A172 (cell line): ENCODE measurements at places on chromosomes 11 and 22.
A peak's percentile ranks its signal among the peaks of the same experiment; 100 is the strongest.

- peak; percentile 83 for DNase-seq
These were observed at the start of gene ADM for GRCh38 chr11:10304495-10305261. Gene ADM (plus strand): TSS chr11:10305073. CDS start chr11:10305701, 628 bp downstream.

- no peak for DNase-seq
These were observed 248.8 kb downstream of the TBC1D22A start for GRCh38 chr22:47011131-47011858.

- no peak for DNase-seq
These were observed 85.4 kb downstream of the TTC28 start for GRCh38 chr22:28594076-28594796.

GRCh38 chr11:20639688-20640087 lies 29.7 kb upstream of the NELL1 start:
- no peak for DNase-seq

GRCh38 chr22:45602004-45602733 lies 69.5 kb upstream of the ATXN10 start:
- no peak for DNase-seq

DNA sequence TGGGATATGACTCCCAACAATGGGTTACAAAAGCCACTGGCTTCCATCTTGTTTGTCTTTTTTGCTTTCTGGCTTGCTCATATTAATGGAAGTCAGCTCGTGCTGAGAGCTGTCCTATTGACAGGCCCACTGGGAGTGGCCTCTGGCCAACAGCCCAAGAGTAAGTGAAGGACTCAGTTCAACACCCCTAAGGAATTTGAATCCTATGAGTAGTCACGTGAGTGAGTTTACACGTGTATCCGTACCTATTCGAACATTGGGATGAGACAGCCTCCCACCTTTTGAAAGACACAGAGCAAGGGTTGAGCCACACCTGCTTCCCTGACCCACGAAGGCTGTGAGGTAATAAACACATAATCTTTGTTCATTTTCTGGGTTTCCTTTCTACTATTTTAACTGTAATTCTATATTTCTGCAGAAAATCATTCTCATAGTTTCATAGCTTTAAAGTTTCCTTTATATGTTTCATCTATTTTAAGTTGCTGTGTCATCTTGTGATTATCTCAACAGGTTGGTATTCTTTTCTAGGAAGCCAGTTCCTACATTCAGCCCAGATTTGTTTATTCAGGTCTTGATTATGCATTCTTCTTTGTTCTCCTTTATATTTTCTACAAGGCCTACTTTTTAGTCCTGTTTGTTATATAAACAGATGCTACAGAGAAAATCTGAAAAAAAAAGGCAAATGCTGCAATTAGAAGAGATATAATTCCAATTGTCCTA lies 802.3 kb downstream of the CNTN5 start:
- peak; percentile 3 for DNase-seq

GRCh38 chr22:48654492-48654891 lies 1173.2 kb downstream of the BRD1 start:
- peak; percentile 51 for DNase-seq

- DNase-seq: no peak
These were observed 28.1 kb upstream of the RTL6 start for GRCh38 chr22:44525941-44526778.

DNA sequence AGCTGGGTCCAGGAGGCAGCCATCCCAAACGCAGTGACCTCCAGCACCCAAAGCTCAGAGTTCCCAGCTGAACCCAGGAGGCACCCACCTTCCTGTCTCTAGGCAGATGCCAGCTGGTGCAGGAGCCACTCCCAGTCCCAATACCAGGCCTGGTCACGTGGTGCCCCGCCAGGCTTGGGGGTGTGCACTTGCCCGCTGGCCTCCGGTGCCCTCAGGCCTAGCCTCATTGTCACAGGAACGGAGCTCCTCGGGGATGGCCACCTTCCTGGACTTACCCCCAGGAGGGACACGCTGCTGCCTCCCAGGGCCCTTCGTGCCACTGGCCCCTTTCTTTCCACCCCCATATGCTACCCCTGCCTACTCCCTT lies 4.6 kb downstream of the BID start:
- DNase-seq: no peak

GRCh38 chr22:38704654-38705234 lies 1.0 kb upstream of the GTPBP1 start:
- DNase-seq: no peak

- DNase-seq: no peak
These were observed 6.3 kb upstream of the GAL start for GRCh38 chr11:68678031-68678441.

GRCh38 chr22:31969789-31970489 lies 25.6 kb downstream of the YWHAH start:
- peak; percentile 52 for DNase-seq

- peak; percentile 12 for DNase-seq
These were observed 157.9 kb downstream of the NCAM1 start for GRCh38 chr11:113119074-113119473.

DNA sequence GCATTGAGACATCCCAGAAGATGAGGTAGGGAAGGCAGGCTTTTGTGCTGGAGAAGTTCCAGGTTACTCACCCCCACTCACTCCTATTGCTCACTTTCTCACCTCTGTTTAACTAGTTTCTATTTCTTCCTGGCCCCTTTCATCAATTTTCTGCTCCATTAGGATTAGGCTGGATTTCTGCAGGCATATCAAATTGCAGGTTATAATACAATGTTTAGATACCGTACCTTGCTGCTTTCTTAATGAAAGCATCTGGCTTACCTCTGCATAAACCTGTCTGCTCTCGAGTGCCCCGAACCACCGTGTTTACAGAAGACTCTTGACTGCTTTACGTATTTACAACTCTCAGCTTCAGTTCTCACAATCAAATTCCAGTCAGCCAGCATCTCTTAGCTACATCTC lies 173.7 kb downstream of the ADAMTS15 start:
- DNase-seq: no peak

- no peak for DNase-seq
These were observed 22.1 kb downstream of the THOC5 start for GRCh38 chr22:29531419-29531818.

DNA sequence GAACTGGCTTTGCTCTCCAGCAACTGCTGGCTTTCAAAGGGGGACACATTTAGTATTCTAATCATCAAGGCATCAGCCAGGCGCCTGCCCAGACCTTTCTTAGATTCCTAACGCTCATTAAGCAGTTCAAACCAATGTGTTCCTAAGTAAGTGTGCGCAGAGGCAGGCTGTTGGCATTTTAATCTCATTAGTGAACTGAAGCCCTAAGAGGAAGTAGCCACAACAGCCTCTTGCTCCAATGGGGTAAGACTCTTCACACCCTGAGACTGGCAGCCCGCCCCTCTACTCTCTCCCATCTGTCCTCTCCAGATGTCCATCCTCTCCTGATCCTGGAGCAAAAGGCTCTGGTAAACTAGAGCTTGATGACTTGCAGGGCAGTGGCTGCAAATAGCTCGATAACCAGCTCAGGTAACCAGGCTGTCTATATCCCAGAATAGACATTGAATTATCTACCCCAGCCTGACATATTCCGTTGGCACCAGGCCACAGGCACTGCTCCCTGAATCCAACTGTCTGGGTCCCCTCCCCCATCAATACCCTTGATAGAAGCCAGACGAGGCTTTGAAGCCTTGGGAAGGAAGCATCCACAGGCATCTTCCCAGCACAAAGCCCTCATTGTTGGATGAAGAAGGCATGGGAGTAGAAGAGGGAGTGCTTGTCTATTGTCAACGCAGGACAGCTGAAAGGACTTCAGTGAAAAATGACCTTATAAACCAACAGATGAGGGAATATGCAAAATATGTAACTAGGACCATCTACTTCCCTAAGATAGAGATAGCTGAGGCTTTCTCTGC lies 321.1 kb downstream of the TENM4 start:
- no peak for DNase-seq

- no peak for DNase-seq
These were observed 91.3 kb upstream of the AMOTL1 start for GRCh38 chr11:94676814-94677213.

- peak; percentile 76 for DNase-seq
These were observed 13.2 kb downstream of the MYH9 start for GRCh38 chr22:36374603-36375024.

- peak; percentile 2 for DNase-seq
These were observed 40.1 kb upstream of the FLI1 start for GRCh38 chr11:128653801-128654231.

DNA sequence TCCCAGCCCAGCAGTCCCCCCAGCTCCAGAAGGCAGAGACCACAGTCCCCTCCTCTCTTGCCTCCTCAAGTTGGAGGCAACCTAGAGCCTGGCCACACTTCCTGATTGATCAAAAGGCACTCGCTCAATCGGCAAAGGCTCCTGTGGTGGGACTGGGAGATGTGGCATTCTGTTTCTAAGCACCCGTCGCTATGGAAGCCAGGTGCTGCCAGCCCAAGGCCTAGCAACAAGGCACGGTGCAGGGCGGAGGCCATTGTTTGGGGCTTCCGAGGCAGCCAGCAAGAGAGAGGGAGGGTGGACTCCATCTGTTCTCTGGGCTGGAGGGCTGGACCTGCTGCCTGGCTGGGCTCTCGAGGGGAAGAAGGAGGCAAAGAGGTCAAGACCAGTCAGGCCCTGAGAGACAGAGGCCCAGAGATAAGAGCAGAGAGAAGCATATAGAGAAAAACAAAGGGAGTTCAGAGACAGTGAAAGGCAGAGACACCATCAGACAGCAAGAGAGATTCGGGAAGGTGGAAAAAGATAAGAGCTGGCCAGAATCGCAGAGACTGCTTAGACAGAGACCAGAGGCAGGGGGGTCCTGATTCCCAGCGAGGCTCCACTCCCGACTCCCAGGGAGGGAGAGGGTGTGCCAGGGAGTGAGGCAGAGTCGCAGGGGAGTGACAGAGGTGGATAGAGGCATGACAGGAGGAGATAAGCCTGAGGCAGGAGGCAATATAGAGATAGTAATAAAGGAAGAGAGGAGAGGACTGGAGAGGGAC lies 21.2 kb downstream of the PDE2A start:
- no peak for DNase-seq

- no peak for DNase-seq
These were observed 1491.9 kb downstream of the TBC1D22A start for GRCh38 chr22:48254311-48254873.

DNA sequence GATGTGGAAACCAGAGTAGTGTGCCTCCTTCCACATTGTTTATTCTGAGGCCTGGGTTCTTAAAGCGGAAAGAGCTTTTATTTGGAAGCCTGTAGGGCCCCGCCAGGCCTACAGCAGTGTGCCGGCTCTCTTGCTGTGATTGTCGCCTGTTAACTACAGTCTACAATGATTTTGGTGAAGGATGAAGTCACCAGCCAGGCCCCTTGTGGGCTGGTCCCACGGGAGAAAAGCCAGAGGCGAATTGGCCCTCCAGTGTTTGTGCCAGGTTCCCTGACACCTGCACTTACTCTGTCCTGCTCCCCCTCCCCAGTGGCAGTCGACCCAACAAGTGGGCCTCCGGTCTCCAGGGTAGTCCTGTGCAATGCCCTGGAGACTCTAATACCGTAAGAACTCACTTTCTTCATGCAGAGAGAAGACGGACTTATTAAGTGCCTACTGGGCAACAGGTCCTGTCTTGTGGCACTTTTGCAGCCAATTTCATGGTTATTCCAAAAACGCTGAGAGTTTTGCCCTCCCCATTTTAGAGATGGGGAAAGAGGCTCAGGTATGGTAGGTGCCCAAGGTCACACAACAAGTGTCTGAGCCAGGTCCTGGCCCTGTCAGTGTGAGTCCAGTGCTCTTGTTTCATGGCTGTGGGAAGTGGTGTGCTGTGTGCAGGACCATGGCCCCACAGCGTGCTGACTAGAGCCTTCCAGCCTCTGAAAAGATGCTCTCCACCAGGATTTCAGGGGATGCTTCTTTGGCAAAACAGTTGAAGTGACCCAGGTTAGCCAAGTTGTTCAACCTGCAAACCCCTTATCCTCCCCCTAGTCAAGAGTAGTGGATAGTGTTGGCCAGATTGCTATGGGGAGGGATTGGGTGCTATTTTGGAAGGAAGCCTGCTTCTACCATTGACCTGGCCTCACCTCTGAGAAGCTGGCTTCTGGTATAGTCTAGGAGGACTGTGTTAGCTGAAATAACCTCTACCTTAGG lies 1.4 kb downstream of the MICAL2 start:
- no peak for DNase-seq

- no peak for DNase-seq
These were observed at the start of gene IZUMO1R for GRCh38 chr11:94303966-94304958. Gene IZUMO1R (plus strand): TSS chr11:94304580. CDS start chr11:94305637, 1,057 bp downstream.

DNA sequence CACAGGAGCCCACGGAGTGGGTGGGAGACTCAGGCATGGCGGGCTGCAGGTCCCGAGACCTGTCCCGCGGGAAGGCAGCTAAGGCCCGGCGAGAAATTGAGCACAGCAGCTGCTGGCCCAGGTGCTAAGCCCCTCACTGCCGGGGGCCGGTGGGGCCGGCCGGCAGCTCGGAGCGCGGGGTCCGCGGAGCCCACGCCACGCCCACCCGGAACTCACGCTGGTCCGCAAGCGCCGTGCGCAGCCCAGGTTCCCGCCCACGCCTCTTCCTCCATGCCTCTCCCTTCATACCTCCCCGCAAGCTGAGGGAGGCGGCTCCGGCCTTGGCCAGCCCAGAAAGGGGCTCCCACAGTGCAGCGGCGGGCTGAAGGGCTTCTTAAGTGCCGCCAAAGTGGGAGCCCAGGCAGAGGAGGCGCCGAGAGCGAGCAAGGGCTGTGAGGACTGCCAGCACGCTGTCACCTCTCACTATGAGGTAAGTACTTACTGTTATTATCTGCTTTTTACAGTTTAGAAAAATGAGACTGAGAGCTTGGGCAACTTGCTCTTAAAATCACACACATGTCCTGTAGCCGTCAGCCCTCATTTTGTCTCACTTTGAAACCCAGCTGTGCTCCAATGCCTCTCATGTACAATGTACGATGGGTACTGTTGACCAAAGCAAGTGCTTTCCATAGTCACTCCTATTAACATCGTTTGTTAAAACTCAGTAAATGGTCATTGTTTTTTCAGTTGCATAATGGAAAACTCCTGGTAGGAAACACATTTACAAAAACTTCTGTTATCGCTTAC lies 12.2 kb upstream of the OR10D3 start:
- DNase-seq: no peak

DNA sequence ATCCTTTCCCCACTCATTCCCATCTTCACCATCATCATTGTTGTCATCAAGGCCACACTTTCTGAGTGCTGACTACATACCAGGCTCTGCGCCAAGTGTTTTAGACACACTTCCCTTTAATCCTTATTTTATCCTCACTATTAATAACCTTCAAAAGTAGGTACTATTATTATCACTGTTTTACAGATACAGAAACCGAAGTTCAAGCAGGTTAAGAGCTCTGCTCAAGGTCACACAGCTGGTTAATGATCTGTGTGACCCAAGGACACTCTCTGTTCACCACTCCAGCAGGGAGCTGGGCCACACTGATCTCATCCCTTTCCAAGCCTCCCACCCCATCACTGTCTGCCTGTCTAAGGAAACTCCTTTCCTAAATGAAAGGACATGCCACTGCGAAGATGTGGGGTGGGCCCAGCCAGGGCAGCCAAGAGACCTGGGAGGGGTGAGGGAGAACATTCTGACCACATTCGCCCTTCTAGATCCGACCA lies 17.2 kb upstream of the TSKU start:
- no peak for DNase-seq

GRCh38 chr22:24118689-24119384 lies 62.5 kb upstream of the SUSD2 start:
- DNase-seq: no peak

GRCh38 chr11:100895449-100895848 lies 208.4 kb downstream of the ARHGAP42 start:
- no peak for DNase-seq

GRCh38 chr11:43927070-43927469 lies 15.4 kb upstream of the C11orf96 start:
- no peak for DNase-seq

- no peak for DNase-seq
These were observed 42.0 kb downstream of the PACS1 start for GRCh38 chr11:66112041-66112491.

GRCh38 chr11:10659339-10660216 lies 34.0 kb downstream of the IRAG1 start:
- DNase-seq: peak; percentile 78
